ENCODE measurements at places on chromosomes 6 and 20. TPM values are rescaled to one million over a fixed set of nuclear protein-coding genes. Genes with fewer than 3 reads are reported as not detected.

- DNase-seq = peak; percentile 27
Observed at GRCh38 chr6:37168811-37169495, 999 bp upstream of the PIM1 start.

DNA sequence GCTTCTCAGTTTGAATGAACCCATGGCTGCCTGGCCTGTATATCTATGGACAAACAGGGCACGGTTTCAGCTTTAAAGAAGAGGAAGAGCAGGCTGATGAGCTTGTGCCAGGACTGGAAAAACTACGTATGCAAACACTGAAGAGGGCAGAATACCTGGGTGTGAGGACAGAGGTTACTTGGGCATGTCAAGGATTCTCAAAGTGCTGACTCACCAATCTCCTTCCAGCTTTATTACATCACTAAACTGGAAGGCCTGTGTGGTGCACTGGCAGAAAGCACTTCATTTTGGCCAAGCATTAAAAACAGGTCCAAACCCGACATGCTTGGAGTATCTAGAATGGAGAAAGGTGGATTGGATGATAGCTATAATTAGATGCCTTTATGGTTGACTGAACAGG is 95.2 kb downstream of the GMPR start:
- no peak for DNase-seq

DNA sequence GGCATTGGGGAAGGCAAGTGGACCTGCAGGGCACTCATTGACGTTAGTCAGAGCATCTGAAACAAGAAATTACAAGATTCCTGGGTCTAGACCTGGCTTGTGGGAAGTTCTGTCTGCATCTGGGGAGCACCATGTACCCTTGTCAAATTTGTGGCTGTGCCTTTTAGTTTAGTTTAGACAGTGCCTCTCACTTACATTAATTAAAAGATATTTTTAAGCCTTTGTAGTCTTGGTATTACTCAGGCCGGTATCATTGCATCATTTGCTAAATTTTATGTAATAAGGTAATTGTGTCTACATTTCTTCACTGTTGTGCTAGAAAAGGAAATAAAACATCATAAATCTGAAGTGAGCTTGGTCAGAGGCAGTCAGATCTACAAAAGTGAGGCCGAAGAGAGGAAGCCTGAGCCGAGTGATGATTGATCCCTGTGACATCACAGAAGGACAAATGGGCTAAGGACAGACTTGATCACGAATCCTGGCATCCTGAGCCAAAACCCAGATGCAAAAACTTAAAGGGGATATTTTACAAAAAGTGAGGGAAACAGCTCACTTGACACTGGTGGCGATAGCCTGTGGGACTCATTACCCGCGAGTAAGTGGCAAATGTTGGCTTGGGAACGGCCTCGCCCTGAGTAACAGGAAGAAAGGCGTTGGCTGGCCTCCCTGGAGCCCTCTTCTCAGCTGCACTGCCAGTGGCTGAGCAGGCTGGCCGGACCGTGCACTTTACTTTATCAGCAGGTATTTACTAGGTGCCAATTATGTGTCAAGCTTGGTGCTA is 106.5 kb downstream of the TCP11 start:
- no peak for DNase-seq

DNA sequence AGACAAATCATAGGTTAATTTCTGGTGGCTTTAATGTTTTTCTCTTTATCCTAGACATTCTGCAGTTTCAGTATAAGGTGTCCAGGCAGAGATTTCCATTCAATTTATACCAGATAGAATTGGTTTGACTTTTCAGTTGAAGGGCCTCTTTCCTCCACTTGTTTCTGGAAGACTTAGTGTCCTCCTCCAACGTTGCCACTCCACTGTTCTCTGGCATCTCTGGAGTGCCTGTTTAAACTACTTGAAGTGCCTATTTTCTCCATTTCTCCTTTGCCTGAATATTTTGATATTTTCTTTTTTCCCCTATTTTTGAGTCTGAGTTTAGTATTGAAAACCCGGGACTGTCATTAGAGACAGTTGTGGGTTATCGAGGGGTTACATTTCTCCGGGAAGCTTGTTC is 27.7 kb downstream of the EDN3 start:
- no peak for DNase-seq

Gene TTBK1
- total RNA-seq = 1.2 TPM

- peak; percentile 70 for DNase-seq
Observed at GRCh38 chr20:21395666-21396598, 1.4 kb downstream of the NKX2-4 start.

Data from activated T-cell treated with anti-CD3 and anti-CD28 coated beads, Interleukin-2, amount 50 U/mL, for 72 hours (primary cell).